ENCODE measurements at places on chromosomes 2 and 18.

DNA sequence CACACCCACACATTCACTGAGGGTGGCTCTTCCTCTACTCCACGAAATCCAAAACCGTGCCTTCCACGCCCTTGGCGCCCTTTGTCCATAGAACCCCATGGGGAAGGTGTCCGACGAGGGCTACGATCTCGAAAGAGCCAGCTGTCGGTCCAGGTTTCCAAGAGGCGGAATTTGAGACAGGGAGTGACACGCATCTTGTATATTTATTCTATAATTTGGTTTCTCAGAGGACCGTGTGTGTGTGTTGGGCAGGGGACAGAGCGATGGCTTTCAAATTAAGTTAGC is 726 bp downstream of the C2orf69 start:
- no peak for DNase-seq

- no peak for DNase-seq
These were observed 6.2 kb downstream of the KCNJ13 start for GRCh38 chr2:232770207-232770606.

DNA sequence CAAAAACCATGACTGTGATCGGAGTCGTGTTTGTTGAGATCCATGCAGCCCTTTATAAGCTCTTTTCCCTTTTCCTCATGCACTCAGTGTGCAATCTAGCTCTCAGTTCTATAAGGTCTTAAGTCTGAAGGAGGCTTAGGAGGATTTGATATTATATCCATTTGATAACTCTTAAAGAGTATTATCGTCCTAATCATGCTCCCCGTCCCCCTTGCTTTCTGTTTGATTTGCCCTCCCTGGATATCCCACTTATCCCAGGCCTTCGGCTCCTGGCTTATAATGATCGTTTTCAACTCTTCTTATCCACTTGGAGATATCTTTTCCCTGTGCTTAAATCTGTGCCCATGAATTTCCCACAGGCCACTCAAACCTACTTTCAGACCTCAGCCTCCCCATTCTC is 1917.7 kb upstream of the PIK3C3 start:
- DNase-seq = no peak

DNA sequence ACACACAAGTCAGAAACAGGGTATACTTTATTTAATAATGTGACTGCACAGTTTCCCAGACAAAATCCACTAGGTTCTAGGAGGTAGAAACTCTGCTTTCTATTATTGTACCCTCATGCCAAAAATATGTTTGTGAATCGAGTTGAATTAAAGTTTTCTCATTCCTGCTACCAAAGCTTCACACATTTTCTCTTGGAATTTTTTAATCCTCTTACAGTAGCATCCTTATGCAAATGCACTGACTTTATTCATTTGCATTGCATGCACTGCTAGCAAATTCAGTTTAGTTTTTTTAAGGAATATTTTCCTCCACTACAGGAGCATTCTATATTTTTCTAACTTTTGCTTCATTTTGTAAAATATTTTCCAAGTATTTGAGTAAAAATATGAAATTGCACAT is 4.8 kb upstream of the SCG2 start:
- DNase-seq = no peak

Data from activated CD4-positive, alpha-beta memory T cell treated with anti-CD3 and anti-CD28 coated beads, Interleukin-2, amount 10 ng/mL, durations not matched to agents 7 days and 5 days (primary cell).